ENCODE measurements at places on chromosomes 7 and 10. TPM values are rescaled to one million over a fixed set of nuclear protein-coding genes. Genes with fewer than 3 reads are reported as not detected.

DNA sequence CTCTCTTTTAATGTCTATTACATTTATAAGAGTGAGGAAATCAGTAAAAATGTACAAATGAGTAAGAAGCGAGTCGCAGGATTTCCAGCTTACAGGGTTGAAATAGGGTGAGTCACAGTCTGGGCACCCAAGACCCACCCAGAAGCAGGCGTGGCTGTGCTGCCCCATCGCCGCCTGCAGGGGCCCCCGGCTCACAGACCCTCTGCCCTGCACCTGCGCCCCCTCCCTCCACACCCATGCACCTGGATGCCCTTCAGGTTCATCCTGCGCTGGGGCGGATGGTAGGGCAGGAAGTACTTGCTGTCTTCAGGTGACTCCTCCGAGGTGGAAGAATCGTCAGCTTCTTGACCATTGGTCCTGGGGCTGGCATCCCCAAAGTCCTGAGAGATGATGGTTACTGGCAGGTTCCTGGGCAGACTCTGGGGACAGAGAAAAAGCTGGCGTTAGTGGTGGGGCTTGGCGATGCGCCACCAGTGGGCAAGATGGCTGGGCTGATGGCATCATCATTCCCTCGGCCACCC lies 90.2 kb upstream of the GNA12 start:
- DNase-seq, result no peak

- no peak for DNase-seq
Measured at GRCh38 chr10:63665670-63666134, 144.5 kb downstream of the REEP3 start.

GRCh38 chr10:5545778-5546710 lies 21.3 kb downstream of the CALML3 start:
- DNase-seq, result peak; percentile 1

GRCh38 chr10:122490786-122491680 lies 29.7 kb downstream of the HTRA1 start:
- DNase-seq, result no peak

- DNase-seq, result no peak
Measured at GRCh38 chr10:15485027-15485426, 113.9 kb upstream of the FAM171A1 start.

GRCh38 chr7:11207565-11207964 lies 233.9 kb downstream of the PHF14 start:
- DNase-seq, result no peak

GRCh38 chr10:102804382-102805055 lies 32.7 kb downstream of the CYP17A1 start:
- DNase-seq, result no peak

DNA sequence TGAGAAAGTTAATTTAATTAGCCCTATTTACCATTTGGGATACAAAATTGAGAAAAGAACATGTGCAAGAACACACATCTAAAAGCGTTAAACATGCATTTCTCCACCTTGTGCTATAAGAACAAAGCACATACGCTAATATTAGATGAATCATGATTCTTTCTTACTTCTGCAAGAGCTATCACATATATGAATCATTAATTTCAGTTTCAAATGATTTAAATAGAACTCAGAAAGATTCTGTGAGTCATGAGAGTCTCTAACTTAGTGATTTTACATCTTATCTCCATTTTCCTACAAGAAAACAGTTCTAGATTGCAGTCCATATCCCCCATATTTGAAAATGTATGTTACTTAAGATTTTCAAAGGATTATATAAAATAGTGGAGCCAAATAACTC lies 173.9 kb downstream of the RNLS start:
- no peak for DNase-seq

DNA sequence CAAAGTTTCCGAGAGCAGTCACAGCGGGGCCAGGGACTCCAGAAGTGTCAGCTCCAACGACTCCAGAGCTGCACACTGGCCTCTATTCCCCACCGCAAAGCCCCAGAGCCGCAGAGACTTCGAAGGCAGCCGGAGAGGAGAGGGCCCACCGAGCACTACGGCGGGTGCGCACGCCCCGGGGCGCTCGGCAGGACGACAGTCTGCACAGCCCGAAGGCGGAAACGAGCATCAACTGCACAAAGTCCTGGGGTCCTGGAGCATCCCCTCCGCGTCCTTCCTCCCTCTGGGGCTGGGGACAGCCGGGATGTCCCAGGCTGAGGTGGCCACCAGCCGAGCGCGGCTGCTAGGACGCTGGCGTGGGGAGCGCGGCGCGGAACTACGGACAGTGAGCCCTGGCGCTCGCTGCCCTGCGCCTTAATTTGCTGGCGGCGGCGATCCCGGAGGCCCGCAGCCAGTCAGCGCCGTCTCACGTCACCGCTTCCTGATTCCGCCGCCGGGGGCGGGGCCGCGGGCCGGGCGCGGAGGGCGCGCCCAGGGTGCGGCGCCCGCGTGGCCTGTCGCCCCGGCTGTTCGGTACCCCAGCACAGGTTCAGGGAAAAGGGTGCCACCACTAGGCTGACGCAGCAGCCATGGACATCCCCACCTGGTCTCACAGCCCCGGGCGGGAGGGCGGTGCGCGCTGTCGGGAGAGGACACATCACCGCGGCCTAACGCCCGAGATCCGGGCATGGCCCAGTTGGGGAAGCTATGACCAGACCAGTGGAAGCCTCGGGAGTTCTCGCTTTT lies at the start of gene TBX20:
TSS of gene TBX20 (minus strand) at position 391 of the 786 bp plus-strand sequence. CDS start 480 bp downstream, outside the sequence.
- no peak for DNase-seq

DNA sequence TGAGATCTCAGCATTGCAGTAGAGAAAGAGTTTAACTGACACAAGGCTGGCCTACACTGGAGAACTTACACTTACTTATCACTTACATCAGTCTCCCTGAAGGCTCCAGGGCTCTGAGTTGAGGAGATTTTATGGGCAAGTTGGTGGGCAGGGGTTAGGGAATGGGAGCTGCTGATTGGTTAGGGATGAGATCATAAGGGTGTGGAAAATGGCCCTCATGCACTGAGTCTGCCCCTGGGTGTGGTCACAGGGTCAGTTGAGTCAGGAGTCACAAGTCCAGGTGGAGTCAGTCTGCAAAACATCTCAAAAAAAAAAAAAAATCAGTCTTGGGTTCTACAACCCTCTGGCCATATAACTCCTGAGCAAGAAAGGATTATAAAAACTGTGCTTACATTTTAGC lies 60.5 kb downstream of the PPP1R17 start:
- no peak for DNase-seq

DNA sequence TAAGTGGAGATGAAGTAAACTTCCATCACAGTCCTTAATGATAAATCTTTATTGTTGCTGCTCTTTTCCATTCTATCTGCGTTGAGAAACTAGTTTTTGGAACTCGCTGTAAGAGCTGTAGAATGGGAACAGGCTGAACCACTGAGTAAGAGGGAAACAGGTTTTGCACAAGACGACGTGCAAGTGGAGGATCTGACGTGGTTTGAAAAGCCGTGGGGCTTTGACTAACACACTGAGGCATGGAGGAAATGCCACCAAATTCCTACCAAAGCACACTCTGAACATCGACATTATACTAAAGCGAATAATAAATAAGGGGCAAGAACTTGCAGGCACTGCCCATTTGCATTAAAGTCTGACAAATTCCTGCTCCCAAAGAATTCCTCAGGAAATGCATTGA lies 160.6 kb downstream of the KLF6 start:
- no peak for DNase-seq

DNA sequence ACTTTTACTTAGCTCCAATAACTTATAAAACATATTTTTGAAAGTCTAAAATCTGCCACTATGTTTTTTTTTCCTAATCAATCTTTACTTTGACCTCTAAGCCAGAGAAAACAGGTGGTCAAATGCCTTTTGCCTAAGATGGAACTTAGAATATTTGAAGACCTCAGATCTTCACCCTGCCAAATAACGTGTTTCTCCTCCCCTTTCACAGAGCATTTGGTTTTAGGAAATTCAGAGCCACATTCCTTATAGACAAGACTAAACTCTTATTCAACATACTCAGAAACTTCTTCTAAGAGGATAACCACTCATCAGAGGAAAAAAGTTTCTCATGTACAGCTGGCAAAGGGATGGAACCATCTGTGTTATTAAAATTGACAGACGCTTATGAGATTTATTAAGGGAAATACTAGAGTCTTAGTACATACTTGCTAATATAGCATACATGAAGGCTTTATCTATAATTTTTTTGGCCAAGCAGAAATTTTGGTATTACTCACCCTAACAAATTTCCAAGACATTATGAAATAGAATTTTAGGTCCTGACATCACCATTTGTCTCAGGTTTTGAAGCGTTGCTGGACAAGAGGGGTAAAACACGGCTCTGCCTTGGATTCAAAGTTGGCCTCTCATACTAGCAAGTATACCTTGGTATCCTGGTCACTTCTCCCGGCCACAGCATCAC lies 2.6 kb upstream of the EGFR start:
- no peak for DNase-seq

- no peak for DNase-seq
Measured at GRCh38 chr7:50594734-50595485, 29.7 kb upstream of the DDC start.

DNA sequence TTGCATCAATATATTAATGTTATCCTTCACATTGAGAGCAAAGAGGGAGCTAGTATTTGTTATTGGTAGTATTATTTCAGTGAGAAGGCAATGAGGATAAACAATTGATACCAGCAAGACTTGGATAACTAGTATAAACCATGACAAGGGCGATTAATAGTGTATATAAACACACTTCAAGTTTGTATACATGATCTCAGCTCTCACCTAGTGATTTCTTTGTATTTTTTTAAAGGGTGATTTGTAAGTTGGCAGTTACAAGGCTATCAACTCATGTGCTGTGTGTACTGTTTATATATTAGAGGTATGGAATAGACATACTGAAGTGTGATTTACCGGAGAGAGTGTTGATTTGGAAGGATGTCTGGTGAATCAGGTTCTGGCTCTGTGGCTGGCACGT lies 88.0 kb downstream of the SNX10 start:
- DNase-seq, result no peak

DNA sequence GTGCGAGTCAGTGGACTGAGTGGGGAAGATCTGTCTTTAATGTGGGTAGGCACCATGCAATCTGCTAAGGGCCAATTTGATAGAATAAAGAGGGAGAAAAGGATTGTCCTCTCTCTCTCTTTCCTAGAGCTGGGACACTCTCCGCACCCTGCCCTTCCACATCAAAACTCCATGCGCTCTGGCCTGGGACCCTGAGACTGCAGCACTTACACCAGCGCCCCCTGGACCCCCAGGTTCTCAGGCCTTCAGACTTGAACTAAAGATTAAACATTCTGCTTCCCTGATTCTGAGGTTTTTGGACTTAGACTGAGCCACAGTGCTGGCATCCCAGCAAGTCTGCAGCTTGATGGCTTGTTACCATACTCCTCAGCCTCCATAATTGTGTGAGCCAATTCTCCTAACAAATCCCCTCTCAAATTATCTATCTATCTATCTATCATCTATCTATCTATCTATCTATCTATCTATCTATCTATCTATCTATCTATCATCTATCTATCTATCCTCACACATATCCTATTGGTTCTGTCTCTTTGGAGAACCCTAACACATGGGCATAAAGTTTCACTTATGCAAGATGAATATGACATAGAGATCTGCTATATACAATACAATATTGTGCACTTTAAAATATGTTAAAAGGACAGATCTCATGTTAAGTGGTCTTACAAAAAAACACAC lies 22.4 kb upstream of the OR2A5 start:
- no peak for DNase-seq

COL1A2 gene
- 1.4 TPM for total RNA-seq

SEPTIN14 gene
- total RNA-seq, result not detected

DHTKD1 gene
- total RNA-seq, result 6.1 TPM

LIPJ gene
- total RNA-seq, result not detected

RP9 gene
- total RNA-seq, result 30.9 TPM

C10orf67 gene
- 0.42 TPM for total RNA-seq

NFKB2 gene
- total RNA-seq, result 300 TPM

AKR1C8 gene
- not detected for total RNA-seq

GTF2IRD2 gene
- 6.5 TPM for total RNA-seq

All from activated T-cell treated with anti-CD3 and anti-CD28 coated beads, Interleukin-2, amount 50 U/mL, for 4 hours (primary cell).